ENCODE measurements at places on chromosomes 6 and 20. TPM values are rescaled to one million over a fixed set of nuclear protein-coding genes. Genes with fewer than 3 reads are reported as not detected.
A peak's percentile ranks its signal among the peaks of the same experiment; 100 is the strongest.

The PSORS1C2 gene
- total RNA-seq = 63.0 TPM

The PRR18 gene
- not detected for total RNA-seq

The C6orf58 gene
- not detected for total RNA-seq

The MCCD1 gene
- not detected for total RNA-seq

GRCh38 chr6:116059713-116060571, 749 bp downstream of the FRK start:
- H3K4me1 ChIP-seq = peaks cover 22% of the 10 kb centered on the region
- peak overlapping the region; percentile 74 for H3K27ac ChIP-seq
- H3K4me3 ChIP-seq = peak overlapping the region; percentile 43
- no peak for DNase-seq

- H3K36me3 ChIP-seq = peaks cover 80% of the 10 kb centered on the region
- DNase-seq = peak; percentile 40
- no peaks in the 10 kb centered on the region for H3K4me1 ChIP-seq
- H3K27ac ChIP-seq = no peak overlapping the region
- no peaks in the 10 kb centered on the region for H3K27me3 ChIP-seq
Observed at GRCh38 chr20:24970754-24971153, 21.7 kb downstream of the CST7 start.

DNA sequence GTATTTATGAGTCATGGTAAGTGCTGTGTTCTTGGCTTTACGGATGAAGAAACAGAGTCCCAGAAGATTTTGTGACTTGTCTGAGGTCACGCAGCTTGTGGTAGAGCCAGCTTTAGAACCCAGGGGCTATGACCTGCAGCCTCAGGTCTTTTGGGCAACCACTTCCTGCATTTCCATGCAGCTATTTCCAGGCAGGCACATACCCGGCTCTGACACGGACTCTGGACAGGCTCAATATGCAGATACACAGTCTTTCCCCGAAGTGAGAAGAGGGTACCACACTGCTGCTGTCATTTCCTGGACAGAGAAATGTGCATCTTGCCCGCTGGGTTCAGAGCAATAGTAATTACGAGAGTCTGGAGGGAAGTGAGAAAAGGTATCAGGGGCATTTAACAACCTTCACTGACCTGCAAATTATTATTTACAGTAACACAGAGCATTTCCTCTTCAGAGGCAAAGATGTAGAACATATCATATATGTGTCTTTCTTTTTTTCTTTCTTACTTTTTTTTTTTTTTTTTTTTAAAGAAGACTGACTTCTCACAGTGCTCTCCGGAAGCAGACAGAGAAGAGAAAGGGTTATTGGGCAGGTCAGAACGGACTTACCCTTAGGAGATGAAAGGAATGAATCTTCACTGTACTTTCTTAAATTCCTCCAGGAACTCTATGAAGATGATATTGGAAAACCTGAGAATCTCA, 185.1 kb downstream of the CLIC5 start:
- DNase-seq = no peak
- H3K4me3 ChIP-seq = no peak overlapping the region
- H3K36me3 ChIP-seq = no peaks in the 10 kb centered on the region
- H3K4me1 ChIP-seq = no peaks in the 10 kb centered on the region
- H3K27ac ChIP-seq = no peak overlapping the region
- H3K27me3 ChIP-seq = no peaks in the 10 kb centered on the region

DNA sequence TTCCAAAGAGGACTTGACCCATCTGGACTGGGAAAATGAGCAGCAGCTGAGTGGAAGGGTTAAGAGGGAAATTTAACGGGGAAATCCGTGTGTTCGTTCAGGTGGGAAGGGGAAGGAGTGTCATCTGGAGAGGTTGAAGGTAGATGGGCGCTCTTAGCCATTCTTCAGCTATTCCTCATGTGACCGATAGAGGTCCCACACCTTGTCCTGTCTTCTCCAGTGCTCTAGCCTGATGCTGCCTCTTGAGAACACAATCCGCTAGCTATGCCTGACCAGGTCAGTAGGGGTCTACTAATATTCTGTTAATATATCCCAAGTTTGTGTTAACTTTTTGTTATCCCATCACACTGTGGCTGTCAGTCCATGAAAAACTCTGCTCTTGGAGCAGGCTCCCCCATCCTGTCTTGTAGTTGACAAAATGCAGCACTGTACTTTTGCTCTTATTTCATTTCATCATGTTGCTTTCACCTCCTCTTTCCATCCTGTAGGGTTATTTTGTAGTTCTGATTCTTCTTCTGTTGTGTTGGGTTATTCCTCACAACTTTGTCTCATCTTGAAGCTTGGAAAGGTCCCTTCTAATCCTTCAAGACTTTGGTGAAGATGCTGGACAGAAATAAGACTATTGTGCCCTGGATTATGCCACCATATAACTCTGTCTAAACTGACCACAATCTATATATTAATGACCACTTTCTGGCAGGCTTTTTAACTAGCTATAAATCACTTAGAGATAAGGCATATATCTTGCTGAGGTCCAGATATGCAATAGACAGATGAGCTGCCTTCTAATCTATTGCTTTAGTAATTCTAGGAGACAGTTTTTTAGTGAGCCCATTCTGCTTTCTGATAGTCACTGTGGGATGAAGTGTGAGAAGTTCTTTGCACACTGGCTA, 123.4 kb upstream of the SUPT3H start:
- no peak for DNase-seq
- no peaks in the 10 kb centered on the region for H3K36me3 ChIP-seq
- H3K27ac ChIP-seq = no peak overlapping the region
- H3K4me1 ChIP-seq = peaks cover 2% of the 10 kb centered on the region
- no peaks in the 10 kb centered on the region for H3K27me3 ChIP-seq

DNA sequence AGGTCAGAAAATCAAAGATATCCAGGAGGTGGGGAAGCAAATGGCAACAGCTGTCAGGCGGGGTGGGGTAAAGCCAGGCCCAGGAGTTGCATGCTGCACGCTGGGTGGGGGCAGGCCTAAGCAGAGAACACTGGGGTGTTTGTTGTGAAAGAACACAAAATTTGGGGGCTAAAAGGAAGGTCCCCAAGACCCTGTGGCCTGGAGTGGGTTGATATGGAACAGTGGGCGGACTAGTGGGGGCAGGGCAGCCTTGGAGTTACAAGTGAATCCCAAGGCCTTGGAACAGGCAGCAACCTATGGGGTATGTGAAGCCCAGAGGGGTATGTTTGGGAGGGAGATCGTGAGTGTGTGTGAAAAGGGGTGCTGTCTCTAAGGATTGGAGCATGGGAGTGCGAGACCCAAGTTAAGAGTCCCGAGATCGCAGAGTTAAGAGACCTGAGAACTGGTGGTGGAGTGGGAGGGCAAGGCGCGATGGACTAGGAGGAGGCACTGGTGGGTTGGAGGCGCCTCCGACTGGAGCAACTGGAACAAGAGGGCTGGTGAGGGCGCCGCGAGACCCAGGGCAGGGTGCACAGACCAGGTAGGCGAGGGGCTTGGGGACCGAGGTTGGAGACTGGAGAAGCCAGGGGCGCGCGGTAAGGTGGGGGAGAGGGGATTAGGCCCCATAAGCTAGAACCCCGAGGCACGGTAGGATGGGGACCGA, 658 bp downstream of the CUL7 start:
- no peak for DNase-seq
- H3K4me3 ChIP-seq = peak overlapping the region; percentile 63
- H3K27me3 ChIP-seq = no peaks in the 10 kb centered on the region
- peaks cover 40% of the 10 kb centered on the region for H3K36me3 ChIP-seq

GRCh38 chr6:15369838-15370237, 124.0 kb downstream of the JARID2 start:
- peaks cover 72% of the 10 kb centered on the region for H3K4me1 ChIP-seq
- H3K27me3 ChIP-seq = no peaks in the 10 kb centered on the region
- no peak overlapping the region for H3K27ac ChIP-seq
- H3K36me3 ChIP-seq = no peaks in the 10 kb centered on the region

DNA sequence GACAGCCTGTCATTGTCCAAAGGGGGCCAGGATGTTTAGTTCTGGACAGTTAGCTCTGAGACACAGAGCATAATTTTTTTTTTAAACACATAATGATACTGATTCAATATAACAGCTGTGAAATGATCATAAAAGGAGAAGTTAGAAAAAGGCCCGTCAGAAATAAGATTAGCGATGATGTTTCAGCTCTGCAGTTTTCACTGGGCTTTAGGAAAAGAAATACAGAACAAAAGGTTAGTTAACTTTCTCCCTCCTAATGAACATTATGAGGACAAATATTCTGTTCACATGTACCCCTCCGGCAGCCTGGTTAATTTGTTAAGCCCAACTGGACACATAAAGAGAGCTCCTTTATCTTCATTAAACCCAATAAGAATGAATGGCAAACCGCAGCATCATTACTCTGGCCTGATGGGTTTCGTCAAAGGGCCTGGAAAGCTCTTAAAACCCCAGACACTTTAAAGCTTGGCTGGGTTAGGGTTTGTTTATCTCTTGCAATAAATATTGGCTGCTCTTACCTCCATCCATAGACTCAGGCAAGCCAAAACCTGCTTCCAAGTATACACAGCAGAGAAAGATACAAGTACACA, 394.6 kb downstream of the KIF16B start:
- DNase-seq = no peak
- H3K27ac ChIP-seq = no peak overlapping the region
- H3K4me1 ChIP-seq = no peaks in the 10 kb centered on the region
- H3K4me3 ChIP-seq = no peak overlapping the region
- no peaks in the 10 kb centered on the region for H3K36me3 ChIP-seq

DNA sequence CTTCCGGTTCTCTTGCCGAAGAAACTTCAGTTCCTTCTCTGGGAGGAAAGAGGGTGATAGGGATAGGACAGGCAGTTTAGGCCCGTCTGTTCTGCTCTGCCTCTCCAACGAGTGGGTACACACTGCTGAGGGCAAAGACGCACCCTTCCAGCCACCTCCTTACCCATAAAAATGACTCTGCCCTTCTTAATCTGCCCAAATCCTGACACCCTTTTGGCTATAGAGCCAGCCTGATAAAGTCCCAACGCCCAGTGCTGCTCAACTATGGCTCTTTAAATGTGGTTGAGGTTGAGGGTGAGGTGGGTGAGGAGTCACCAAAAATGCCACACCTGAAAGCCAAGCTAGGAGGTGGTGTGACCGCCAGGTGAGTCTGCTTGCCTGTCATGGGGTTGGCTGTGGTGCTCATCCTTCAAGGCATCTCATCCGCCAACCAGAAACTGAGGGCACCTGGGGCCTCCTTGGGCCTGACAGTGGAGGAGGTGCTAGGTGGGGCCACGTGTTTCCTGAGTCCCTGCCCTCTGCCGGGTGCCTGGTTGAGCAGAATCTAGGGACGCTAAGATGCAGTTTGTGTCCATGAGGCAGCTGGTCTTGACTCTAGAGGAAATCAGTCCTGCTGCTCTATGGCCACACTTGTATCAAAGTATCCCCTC, 16.3 kb downstream of the CCDC167 start:
- H3K36me3 ChIP-seq = peaks cover 51% of the 10 kb centered on the region
- no peaks in the 10 kb centered on the region for H3K27me3 ChIP-seq
- H3K4me1 ChIP-seq = no peaks in the 10 kb centered on the region
- no peak overlapping the region for H3K4me3 ChIP-seq

GRCh38 chr20:101975-102374, 14.5 kb downstream of the DEFB125 start:
- DNase-seq = no peak
- H3K27me3 ChIP-seq = peaks cover 28% of the 10 kb centered on the region
- no peaks in the 10 kb centered on the region for H3K36me3 ChIP-seq
- no peaks in the 10 kb centered on the region for H3K4me1 ChIP-seq
- no peak overlapping the region for H3K4me3 ChIP-seq
- no peak overlapping the region for H3K27ac ChIP-seq

DNA sequence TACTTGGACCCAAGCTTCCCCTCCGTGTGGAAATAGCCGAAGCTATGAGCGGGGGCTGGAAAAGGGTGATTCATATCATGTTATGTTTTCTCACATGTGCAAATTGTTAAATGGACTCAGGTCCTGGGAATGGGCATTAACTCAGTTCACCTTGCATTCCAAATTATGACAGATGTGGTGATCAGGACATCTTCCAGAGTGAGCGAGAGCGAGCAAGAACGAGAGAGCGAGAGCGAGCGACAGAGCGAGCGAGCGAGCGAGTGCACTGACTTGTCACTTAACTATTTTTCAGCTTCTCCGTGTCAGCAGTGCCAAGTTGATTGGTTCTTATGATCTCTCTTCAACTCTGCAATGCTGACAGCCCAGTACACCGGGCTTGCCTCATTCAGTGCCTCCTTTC, 437.4 kb upstream of the NRSN1 start:
- H3K36me3 ChIP-seq = no peaks in the 10 kb centered on the region
- H3K4me3 ChIP-seq = no peak overlapping the region
- H3K4me1 ChIP-seq = no peaks in the 10 kb centered on the region
- H3K27me3 ChIP-seq = no peaks in the 10 kb centered on the region
- DNase-seq = no peak
- H3K27ac ChIP-seq = no peak overlapping the region

DNA sequence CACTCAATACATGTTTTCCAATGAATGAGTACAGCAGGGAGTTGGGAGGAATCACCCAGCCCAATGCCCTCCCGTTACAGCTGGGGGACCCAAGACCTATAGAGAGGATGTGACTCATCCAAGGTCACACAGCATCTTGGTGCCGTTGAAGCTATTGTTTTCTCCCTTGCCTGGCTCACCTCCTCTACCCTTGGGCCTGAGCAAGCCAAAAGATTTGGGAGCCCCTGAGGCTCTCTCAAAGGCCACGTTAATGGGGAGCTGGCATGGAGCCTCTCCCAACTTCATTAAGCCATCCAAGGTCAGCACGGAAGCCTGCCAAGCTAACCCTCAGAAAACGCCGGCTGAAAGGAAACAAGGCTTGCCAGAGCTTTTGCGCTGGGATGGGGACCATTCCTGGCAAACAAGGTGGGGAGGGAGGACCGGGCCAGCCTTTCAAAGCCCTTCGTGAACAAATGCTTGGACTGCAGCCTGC, 30.4 kb downstream of the KCNB1 start:
- H3K36me3 ChIP-seq = no peaks in the 10 kb centered on the region
- no peak overlapping the region for H3K27ac ChIP-seq
- no peak overlapping the region for H3K4me3 ChIP-seq
- H3K4me1 ChIP-seq = peaks cover 11% of the 10 kb centered on the region

DNA sequence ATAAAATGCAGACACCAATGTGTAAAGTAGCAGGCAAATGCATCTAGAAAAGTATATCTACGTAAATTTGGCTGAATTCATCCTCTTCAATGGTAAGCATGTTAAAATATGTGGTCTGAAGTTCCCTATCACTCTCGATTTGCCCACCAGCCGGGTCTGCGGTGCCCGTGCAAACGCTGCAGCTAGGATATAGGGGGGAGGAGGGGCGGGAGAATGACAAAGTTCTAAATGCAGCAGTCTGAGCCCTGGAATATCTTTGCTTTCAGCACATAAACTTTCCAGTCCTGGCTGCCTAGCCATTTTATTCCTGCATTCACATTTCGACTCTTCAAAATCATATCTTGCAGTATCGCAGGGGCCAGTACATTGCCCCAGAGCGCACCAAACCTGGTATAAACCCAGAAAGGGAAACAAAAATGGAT, 708 bp downstream of the NRN1 start:
- peaks cover 93% of the 10 kb centered on the region for H3K27me3 ChIP-seq
- H3K4me3 ChIP-seq = peak overlapping the region; percentile 62
- peak overlapping the region; percentile 64 for H3K27ac ChIP-seq
- H3K36me3 ChIP-seq = no peaks in the 10 kb centered on the region
- no peak for DNase-seq
- peaks cover 70% of the 10 kb centered on the region for H3K4me1 ChIP-seq

All from suprapubic skin (tissue), 4 donors.